ENCODE measurements at places on chromosomes 1 and 21.

DNA sequence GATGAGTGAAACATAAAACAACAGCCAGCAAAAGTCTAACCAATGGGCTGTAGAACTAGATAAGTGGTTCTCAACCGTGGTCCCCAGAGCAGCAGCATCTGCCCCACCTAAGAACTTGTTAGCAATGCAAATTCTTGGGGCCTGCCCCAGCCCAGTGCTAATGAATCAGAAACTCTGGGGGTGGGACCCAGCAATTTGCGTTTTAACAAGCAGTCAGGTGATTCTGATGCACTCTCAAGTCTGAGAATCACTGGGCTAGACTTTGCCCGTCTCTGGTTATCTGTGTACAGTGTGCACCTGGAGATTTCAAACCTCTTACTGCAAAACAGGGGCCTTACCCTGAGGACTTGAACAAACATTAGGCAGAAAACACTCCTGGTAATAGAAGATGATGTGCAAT, 66.5 kb downstream of the PLXNA2 start:
- DNase-seq = no peak

- DNase-seq = no peak
These were observed 104.8 kb upstream of the IPO9 start for GRCh38 chr1:201724039-201724765.

DNA sequence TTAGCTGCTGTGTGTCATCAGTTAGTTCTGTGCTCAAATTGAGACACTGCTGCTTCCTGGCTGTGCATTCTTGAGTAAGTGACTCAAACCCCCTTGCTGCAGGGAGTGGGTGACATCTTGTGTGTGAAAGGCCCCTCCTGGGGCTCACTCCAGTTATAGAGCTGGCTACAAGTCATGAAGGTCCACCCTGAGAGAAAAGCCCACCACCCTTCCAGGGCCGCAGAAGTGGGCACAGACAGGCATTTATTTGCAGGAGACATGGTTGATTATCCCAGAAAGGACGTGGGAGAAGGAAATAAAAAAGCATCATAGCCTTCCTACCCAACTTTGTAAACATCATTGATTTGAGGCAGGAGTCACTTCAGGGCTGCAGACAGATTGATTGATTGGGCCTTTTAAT, 550.6 kb downstream of the MATN1 start:
- DNase-seq = no peak

- DNase-seq = no peak
These were observed 146.0 kb downstream of the RERE start for GRCh38 chr1:8671306-8671917.

DNA sequence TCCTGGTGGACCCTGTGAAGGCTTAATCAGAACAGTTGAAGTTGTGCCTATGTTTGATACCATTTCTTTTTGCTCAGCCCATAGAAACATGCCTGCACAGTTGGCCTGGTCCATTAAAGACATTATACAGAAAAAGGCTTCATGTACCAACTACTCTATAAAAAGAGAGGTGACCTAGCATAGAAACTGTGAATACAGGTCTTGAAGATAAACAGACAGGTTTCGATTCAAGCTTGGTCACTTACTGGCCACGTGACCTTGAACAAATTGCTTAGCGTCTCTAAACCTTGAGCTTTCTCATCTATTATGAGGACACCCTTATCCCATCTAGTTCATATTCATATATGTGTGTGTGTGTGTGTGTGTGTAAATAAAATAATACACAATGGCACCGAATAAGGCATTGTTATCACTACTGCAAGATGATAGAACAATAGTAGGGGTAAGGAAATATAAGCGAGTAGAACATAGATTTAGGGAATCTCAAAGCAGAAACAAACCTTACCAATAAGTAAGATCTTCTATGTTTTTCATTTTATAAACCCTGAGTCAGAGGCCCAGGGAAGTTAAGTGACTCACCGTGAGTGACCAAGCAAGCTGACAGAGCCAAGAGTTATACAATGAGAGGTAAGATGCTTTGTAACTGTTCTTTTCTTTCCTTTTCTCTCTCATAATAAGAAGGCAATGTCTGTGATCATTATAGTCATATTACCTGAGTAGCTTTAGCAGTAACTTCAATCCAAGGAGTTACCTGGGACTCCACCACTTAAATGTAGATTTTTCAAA, 476.8 kb upstream of the DEPDC1 start:
- DNase-seq = no peak

- no peak for DNase-seq
These were observed 47.1 kb downstream of the LEPR start for GRCh38 chr1:65467536-65467935.

GRCh38 chr1:204294357-204294756, 65.4 kb downstream of the PLEKHA6 start:
- no peak for DNase-seq

DNA sequence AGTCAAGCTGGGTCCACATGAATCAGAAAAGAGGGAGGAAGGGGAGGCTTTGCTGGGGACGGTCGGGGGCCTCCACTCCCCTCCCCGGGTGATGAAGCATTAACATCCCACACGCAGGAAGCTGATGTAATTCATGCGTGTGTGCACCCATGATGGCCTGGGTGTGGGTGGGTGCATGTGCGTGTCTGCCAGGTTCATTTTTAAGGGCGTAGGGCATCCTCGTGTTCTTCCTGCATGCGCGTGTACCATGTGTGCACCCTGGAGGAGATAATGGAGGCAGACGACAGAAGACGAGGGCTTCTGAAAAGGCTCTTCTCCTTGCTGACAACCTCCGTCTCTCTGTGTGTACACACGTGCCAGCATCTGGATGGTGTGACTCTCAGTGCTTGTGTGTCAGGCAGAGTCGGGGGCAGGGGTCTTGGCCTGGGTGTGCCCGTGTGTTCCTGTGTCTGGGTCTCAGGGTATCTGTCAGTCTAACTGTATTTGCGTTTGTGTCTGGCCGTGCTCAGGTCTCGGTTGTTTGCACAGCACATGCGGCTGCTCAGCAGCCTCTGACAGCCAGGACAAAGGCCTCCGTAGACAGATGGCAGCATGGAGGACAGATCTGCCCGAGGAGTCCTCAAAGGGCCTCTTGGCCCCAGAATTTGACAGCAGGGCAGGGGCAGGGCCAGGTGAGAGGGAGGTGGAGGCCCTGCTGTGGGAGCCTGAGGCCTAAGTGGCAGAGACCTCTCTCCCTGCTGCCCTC, 2.4 kb downstream of the RAP1GAP start:
- no peak for DNase-seq

- DNase-seq = peak; percentile 0
These were observed 90.1 kb downstream of the PKN2 start for GRCh38 chr1:88774151-88774556.

DNA sequence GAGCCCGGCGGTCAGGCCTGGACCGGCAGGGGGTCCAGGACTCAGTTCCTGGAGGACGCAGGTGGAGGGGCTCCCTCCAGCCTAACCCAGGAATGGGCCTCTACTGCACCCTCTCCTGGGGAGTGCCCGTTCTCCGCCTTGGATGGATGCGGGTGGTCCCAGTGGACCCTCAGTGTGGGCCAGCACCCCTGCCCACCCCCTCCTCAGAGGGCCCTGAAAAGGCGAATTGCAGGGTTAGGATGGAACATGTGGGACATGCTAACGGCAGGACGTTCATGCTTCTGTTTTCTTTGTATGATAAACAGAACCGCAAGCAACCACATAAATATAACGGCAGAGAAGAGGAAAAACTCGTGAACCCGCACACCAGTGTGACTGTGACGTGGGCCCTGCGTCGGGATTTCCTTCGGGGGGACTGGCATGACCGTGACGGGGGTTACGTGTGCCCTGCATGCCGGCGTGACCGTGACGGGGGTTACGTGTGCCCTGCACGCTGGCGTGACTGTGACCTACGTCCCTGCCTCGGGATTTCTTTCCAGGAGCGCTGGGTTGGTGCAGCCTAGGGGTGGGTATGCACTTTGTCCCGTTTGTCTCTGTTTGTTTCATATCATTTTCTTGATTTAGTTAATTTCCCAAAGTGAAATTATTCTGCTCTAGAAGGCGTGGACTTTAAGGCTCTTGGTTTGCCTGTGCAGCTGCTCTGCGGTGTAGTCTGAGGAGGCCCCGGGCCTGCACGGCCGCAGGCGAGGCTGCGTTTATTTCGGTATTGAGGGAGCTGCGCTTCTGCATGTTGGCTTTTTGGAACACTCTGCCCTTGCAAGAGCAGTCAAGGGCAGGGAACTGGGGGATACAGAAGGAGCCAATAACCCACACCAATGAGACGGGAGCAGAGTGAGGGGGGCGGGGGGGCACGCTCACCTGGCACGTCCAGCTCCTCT, 3.1 kb downstream of the FTCD start:
- DNase-seq = no peak

- DNase-seq = no peak
These were observed 571.6 kb downstream of the AJAP1 start for GRCh38 chr1:5225707-5226704.

- no peak for DNase-seq
These were observed 111.8 kb downstream of the PLXNA2 start for GRCh38 chr1:208132287-208132882.

GRCh38 chr1:147167365-147167764, 4.9 kb downstream of the PRKAB2 start:
- DNase-seq = no peak

DNA sequence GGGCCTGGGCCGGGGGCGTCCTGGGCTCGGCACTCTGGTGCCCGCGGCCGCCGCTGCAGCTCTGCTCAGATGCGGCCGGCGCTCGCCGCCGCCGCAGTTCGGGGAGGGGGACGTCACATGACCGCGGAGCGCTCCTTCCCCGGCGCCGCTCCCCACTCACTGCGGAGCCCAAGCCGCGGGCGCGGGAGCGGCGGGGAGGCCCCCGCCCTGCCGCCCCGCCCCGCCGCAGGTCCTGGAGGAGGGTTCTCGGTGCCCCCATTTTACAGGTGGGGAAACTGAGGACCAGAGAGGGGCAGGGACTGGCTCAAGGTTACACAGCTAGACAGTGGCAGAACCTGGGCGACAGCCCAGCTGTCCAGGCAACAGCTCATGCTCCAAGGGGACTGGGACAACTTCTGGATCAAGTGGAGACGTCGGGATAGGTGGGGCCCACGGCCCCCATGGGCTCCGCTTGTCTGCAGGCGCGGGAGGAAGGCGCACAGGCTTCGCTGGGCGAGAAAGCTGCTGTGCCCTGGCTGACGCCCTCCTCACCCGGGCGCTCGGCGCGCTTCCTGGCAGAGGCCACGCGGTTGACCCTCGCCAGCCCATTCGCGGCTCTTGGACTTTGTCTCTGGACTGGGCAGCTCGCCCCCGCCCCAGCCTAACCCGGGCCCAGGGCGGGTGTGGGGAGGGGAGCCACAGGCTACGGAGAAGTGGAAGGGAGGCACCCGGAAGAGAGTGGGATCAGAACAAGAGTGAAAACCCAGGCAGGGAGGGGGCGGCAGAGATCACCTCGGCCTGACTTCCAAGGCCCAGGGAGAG, at the start of gene RAP1GAP:
Gene RAP1GAP, minus strand, starts transcription at position 100 of the 801 bp plus-strand sequence. CDS start 49,325 bp downstream, outside the sequence.
- no peak for DNase-seq

DNA sequence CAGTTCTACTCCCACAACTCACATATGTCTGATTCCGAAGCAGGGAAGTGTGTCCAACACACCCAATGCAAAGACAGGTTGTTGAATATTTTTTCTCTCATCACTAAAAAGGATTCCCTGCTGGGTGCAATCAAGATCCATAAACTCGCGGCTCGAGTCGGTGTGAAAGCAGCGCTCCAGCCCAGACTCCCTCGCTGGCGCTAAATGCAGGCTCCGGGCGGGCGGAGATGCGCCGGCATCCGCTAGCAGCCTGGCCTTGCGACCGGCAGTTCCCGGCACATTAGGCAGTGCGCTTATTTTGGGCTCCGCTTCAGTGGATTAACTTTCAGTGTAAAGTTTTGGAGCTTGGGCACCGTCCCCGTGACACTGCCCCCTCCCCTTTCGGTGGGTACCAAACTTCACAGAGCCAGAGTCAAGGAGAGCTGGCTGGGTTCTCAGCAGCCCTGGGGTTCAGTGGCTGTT, 87.7 kb upstream of the POU3F1 start:
- no peak for DNase-seq

GRCh38 chr1:103513711-103514110, 11.8 kb upstream of the RNPC3 start:
- DNase-seq = no peak

DNA sequence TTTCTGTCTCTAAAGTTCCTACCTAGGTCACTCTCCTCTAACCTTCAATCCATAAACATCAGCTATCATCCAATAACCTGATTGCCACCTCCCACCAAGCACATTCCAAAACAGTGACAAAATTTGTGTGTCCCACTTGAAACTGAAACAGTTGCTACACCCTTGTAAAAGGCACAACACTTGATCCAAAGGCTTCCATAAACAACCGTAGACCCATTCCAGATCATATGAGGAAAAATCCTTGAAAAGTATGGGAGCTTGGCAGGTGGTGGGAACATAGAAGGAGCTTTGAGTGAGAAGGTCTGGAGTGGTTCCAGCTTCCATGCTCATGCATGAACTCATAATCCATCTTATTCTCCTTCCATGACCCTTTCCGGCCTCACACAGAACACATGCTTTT, 82.0 kb upstream of the ATP1A1 start:
- no peak for DNase-seq

DNA sequence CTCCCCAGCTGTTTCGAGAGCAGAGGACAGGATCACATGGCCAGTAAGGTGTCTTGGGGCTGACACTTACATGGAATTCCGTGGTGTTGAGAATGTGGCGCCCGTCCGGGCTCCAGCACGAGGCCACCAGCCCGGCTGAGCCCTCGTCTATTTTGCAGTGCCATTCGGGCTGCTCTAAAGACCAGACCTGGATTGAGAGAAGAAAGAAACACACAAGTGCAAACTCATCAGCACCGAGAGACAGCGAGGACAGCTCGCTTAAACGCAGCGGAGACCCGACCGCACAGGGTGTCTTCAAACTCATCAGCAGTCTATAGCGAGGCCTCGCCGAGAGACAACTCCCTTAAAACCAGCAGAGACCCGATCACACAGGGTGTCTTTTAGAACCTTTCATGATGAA, 3.3 kb downstream of the WRAP73 start:
- DNase-seq = no peak

GRCh38 chr1:183604038-183604808, 14.0 kb upstream of the NCF2 start:
- DNase-seq = no peak

DNA sequence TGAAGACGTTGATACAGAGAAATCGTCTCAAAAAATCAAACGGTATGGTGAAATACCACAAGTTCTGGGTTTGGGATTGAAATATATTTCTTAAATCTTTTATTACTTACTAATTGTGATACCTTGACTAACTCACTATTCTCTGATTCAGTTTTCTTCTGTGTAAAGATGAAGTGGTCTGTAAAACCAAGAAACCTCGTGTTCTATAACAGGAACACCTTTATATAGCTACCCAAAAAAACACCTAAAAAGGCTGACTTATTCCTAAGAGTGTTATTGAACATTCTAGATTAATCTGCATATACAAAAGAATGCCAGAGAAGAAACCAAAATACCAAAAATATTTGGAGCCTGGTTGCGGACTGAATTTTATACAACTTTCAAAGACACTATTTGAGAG, 721 bp downstream of the LRRIQ3 start:
- DNase-seq = no peak

DNA sequence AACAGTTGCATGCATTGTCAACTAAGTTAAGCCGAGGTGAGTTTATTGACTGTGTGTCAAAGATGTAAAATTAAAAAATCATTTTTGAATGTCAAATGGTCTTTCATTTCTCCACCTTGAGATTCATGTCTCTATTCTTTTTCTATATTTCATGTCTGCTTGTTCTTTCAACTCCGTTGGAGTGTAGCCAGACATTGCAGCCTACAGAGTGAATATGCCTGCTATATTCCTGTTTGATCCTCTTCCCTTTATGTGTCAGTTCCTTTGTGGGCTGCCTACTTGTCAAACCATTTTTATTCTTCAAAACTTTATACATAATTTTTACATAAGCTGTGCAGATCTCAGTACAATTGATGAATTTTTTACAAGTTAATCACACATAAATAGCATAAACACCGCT, 1325.8 kb upstream of the PRMT6 start:
- no peak for DNase-seq

GRCh38 chr21:32884062-32884461, 112.5 kb upstream of the PAXBP1 start:
- DNase-seq = no peak
